CD4-positive, alpha-beta T cell treated with Interleukin-17A for 1 hour (primary cell): ENCODE measurements at places on chromosomes 6 and 20.
A peak's percentile ranks its signal among the peaks of the same experiment; 100 is the strongest.

DNA sequence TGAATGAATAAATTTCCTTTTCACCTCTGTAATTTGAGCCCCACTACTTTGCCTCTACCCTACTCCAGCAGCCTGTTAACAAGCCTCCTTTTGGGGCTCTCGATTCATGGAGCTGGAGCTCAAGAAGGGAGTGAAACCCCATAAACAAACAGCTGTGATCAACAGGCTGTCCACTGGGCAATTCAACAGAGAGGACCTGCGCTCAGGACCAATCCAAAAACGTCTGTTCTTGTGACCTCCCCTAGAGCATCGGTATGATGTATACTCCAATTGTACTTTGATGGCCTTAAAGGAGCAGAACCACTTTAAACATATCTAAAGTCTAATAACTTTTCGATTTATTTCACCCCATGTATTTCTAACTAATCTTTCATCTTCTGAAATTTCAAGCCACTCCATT lies 37.4 kb downstream of the HIVEP2 start:
- DNase-seq, result peak; percentile 85

- no peak for DNase-seq
Measured at GRCh38 chr20:53937929-53938367, 132.4 kb downstream of the BCAS1 start.

DNA sequence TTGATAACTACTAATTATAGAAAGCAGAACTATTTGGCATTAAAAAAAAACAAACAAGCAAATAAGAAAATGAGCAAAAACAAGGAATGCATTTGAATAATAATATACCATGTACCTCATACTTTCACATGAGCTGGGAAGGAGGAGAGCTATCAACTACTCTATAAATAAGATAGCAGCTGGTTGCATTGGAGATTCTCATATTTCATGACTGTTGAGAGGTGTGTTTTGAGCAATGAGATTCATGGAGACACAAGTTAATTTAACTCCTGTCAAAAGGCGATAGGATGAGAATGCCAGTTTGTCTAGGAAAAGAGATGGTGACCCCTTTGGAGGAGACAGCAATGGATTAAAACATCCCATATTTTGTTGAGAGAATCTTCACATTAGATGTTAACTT lies 348.8 kb upstream of the SPTLC3 start:
- DNase-seq, result no peak

DNA sequence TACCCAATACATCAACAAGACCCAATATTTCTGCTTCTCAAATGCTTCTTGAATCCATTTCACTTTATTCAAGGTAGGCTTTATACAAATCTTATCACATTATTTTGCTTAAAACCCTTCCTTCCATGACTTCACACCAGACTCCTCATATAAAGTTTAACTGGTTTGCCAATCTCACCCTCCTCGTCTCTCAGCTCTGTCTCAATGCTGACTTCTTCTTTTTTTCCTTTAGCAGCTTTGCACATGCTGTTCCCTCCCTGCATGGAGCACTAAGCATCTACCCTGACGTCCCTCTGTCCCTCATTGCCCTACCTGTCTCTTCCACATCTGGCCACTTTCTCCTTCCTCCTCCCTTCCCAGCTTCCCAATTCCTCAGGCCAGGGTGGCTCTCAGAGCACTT lies 31.4 kb downstream of the KCNK17 start:
- no peak for DNase-seq
